ENCODE measurements at places on chromosomes 6 and 20.

DNA sequence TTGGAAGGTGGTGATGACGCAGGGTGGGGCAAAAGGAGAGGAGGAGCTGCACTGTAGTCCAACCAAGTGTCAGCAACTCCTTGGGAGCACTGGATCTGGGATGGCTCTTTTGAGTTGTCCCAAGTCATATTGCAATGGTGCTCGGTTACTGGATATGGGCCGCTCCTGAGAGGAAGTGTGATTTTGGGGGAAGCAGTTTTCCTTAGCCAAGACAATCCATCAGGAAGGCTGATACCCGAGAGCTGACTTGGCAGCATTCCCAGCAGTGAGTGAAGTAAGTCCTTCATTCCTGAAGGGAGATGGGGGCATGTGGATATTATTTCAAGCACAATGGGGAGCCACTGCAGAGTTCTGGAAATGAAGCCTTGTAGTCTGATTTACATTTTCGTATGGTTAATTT lies 354.1 kb downstream of the RFPL4B start:
- no peak for DNase-seq

GRCh38 chr6:127366282-127367022 lies 23.0 kb upstream of the ECHDC1 start:
- DNase-seq: no peak

DNA sequence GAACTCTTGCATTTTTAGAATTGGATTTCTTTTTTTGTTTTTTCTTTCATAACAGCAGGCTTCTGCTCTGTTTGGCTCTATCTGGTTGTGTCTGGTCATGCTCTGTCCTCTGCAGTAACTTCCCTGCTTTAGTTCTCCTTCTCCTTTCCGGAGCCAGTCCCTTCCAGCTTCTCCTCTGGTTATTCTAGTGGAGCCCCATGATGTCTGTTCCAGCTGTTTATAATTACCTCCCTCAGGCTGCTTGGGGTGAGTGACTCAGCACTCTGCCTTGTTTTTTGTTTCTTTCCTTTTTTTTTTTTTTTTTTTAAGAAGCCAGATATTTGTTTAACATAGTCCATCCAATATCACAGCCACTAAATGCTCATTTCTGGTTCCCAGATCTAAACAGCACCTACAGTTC lies 409.6 kb downstream of the MAFB start:
- no peak for DNase-seq

- no peak for DNase-seq
These were observed 173.1 kb upstream of the MMS22L start for GRCh38 chr6:97456070-97456469.

- DNase-seq: no peak
These were observed 140.0 kb downstream of the ARID1B start for GRCh38 chr6:156917213-156917612.

- no peak for DNase-seq
These were observed 120.4 kb downstream of the TPBG start for GRCh38 chr6:82484001-82484400.

DNA sequence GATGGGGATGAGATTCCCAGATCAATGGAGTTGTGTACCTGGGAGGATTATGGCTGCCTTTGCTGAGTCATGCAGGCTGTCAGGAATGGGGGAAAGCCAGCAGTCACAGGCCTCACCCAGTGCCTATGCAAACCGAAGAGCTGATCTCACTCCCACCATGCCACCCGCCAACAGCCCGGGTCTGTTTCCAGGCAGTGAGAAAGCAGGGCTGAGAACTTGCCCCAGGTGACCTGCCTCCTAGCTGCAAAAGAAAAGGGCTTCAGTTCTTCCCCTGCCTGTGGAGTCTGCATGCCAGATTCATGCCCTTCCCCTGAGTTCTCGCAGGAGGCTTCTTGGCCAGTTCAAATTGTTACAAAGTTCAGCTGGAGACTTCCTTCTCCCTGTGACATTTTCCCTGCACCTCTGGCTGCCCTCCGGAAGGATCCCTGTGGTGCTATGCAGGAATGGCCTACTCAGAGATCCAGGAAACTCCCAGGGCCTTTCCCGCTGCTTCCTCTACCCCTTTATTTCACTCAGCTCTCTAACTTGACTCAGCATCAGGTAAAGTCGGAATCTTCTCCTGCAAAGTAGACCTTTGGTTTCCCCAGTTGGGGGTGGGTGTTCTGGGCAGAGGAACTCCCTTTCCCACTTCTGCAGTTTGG lies 71.5 kb upstream of the B3GAT2 start:
- DNase-seq: no peak

DNA sequence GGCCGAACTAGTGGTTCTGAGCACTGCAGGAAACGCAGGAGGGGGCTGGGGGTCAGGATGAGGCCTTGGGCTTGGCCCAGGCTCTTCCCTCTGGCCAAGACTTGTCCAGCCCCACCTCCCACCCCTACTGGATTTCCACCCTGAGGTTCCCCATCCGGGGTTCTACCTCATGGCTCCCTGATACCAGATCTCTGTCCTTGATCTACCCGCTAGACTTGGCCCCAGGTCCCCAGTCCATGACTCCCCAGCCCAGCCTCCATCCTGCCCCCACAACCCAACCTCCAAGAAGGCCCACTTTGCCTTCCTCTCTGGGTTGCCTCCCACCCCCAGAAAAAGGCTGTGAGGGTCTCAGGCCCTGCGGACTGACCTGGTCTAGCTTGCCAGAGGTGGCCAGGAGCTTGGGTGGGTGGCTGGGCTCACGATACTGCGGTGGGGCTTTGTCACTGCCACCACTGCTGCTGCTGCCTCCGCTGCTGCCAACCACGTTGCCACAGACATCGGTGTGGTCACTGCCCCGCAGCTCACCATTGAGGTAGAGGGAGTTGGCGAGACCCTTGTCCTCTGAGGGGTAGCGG lies 6.8 kb upstream of the FASTKD5 start:
- DNase-seq: no peak

- DNase-seq: no peak
These were observed 80.3 kb downstream of the ZDHHC14 start for GRCh38 chr6:157461000-157461915.

GRCh38 chr6:112058243-112059032 lies 4.5 kb downstream of the CCN6 start:
- DNase-seq: no peak

GRCh38 chr20:12053353-12053752 lies 135.7 kb downstream of the BTBD3 start:
- DNase-seq: no peak

DNA sequence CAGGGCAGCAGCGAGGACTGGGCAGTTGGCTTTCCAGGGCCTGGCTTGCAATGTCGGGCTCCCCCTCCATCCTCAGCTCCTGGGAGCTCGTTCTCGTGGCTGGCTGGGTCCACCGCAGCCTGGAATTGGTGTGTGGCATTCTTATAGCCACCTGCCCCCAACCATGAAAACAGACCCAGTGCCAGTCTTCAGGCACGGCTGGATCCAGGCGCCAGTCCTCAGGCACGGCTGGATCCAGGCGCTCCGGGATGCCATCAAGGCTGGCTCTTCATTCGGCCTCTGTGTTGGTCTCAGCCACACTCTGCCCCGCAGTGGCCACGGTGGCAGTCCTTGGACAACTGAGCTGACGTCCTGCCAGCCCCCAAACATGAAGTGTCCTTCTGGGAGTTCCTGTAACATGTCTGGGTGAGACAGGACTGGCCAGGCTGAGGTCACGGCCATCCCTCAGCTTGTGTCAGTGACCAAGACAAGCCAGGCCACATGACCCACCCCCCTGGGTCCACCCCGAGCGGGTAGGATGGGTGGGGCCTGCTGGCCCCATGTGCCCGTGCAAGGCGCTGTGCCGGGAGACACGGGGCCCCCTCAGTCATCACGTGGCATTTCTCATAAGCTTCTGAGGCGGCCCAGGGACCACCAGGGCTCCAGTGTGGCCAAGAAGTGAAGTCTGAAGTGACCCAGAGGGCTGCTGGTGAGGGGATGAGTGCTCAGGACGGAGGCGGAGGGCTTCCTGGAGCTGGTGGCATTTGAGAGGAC lies 99.0 kb downstream of the TAF4 start:
- DNase-seq: no peak

All from posterior cingulate gyrus (tissue), 11 donors.